Stimulated activated naive CD4-positive, alpha-beta T cell (primary cell): ENCODE measurements at places on chromosomes 2 and 18.

DNA sequence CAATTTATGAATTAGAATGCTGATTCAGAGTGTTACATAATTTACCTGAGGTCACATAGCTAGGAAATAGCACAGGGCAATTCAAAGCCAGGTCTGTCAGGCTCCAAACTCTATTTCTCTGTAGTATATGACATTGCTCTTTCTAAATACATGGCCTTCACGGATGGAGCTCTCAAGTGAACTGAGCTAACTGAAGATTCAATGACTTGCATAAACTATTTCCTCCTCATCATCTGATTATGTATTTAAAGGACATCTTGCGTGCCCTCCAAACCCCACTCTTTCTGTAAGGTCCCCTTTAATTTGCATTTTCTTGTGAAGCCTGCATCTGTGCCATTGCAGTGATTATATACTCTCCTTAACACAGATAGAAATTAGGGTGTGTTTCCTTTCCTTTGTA is 537.4 kb upstream of the VRK2 start:
- no peak for DNase-seq

- no peak for DNase-seq
Observed at GRCh38 chr18:63259567-63260379, 59.8 kb downstream of the BCL2 start.

DNA sequence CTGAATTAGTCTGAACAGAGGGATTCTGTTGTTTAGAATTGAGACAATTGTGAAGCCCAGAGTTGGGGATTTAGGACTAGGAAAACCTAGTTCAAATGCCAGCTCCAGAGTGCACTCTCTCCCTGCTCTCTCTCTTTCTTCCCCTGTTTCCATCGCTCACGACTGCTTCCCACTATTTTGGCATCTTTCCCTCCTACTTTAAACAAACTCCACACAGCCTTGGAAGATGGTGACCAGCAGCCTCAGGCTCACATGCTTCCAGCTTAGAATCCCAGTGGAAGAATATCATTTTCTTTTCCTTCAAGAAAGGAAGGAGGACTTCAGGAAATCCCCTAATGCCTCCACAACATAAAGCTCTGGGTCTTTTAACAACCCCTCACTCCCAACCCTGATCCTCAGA is 6.1 kb upstream of the DNMT3A start:
- DNase-seq = no peak

DNA sequence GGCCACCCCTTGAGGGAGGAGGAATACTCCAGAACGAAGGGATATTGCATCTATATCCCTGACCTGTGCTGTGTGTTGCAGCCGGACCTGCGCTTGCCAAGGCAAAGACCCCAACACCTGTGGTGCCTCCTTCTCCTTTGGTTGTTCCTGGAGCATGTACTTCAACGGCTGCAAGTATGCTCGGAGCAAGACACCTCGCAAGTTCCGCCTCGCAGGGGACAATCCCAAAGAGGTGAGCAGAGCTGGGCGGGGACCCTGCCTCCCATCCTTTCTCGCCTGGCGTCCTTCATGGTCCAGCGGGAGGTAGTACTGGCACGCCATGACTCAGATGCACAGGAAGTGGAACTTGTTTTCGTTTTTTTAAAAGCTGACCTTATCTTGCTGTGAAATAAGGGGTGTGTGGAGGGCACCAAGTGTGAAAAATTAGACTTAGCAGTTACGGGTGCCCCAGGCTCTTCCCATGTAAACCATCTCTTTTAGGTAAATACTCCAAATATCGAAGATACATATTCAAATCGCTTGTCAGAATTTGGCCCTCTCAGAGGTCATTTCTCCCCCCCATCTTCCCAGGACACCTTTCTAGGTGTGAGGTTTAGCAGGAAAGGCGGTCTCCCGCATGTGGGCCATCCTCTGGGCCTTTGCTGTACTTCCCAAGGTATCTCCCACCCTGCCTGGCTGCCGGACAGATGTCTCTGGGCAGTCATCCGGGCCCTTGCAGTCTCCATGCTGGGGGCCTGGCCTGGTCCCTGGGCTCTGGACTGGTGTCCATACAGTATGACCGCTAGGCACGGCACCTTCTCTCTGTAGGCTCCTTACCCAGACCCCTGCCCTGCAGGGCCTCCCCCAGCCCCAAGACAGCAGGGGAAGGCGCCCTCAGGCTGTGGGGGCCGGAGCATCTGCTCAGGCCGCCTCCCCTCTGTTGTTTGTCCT is 57.6 kb downstream of the BOLA3 start:
- DNase-seq = no peak

- no peak for DNase-seq
Observed at GRCh38 chr2:191041418-191042161, 27.6 kb upstream of the STAT1 start.

DNA sequence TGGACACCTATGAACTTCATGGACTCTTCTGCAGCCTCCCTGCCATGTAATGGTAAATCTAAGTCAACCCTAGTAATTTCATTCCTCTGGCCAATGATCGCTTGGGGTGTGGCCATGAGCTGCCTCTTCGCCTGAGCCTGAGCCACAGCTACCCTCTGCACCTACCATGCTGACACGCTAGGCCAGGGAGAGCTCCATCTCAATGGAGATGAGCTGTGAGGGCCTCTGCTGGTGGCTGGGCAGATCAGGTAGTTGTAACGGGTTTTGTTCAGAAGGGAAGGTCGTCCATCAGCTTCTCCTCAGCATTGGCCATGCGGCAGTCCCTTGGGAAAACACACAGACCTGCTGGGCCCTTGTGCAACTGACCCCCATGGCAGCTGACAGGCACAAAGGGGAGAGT is 24.4 kb downstream of the MPHOSPH10 start:
- no peak for DNase-seq

DNA sequence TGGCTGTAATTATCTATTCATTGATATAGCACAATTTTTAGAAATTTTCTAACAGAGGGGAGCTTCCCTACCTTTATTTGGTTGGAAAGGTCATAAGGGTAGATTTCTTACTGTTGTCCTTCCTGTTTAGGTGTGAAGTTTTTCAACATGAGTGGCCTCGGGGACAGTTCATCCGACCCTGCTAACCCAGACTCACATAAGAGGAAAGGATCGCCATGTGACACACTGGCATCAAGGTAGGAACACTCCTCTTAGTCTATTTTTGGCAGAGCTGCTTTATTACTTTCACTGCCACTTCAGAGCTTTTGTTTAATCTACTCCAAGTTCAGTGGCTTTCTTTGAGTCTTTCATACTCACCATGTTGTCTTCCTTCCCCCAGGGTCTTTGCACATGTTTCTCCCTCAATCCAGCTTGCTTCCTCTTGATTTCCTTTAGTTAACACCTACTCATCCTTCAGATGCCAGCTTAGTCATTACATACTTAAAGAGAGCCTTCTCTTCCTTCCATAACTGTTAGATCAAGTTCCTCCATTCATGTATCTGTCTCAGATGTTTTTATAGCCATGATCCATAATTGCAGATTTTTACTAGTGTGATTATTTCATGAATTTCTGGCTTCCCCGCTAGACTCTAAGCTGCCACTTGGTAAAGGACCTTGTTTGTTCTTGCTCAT is 134.5 kb downstream of the PTRHD1 start:
- DNase-seq = no peak

DNA sequence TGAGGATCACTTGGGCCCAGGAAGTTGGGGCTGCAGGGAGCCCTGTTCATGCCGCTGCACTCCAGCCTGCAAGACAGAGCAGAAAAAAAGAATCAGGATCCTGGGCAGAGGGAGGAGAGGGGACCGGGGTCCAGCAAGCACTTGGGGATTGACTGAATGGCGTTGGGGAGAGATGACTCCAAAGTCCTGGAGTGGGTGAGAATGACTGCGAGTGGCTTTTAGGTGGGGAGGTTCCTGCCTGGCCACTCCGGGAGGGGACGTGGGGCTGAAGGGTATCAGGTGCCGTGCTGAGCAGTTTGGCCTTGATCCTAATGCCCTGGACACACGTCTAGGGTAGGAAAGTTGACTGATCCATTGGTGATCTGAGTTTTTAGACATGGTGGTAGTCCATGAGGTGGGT is 3.5 kb upstream of the NFATC1 start:
- no peak for DNase-seq

DNA sequence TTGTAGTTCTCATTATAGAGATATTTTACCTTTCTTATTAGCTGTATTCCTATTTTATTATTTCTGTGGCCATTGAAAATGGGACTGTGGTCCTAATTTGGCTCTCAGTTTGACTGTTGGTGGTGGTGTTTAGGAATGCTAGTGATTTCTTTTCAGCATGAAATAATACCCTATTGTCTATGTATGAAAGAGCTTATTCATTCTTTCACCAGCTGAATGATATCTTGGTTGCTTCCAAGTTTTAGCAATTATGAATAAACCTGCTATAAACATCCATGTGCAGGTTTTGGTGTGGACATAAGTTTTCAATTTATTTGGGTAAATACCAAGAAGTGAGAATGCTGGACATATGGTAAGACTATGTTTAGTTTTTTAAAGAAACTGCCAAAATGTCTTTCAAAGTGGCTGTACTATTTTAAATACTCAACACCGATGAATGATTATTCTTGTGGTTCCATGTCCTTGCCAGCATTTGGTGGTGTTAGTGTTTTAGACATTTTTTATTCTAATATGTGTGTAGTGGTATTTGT is 501.6 kb upstream of the GYPC start:
- DNase-seq = no peak

GRCh38 chr18:55552526-55553189 is 35.3 kb downstream of the TCF4 start:
- DNase-seq = no peak

GRCh38 chr2:120383631-120384340 is 37.9 kb downstream of the INHBB start:
- no peak for DNase-seq

DNA sequence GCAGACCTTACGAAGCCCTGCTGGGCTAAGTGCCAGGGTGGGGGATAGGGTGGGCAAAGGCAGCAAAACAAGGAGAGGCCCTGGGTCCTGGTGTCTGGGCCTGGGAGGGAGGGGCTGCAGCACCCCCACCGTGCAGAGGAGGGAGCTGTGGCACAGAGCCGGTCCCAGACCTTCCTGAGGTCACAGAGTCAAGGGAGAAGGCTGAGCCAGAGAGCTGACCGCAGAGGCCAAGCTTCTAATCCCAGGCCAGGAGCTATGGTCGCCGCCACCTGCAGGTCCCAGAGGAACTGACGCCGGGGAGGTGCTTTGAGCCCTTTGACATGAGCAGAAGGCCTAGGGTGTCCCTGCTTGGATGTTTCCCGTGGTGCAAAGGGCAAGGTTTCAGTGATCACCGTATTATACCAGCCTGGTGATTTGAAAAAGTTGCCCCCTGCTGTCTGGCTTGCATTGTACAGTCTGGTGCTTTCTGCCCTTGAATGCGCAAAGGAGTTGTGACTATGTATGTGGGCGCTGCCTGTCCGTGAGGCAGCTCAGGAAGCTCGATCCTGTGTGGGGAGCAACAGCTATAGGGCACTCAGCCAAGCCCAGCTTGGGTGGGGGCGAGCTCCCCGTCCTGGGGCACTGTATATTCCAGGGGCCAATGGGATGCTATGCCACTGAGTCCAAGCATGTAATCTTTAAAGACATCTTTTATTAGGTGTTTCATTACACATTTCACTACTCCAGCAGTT is 44.3 kb downstream of the EDAR start:
- DNase-seq = no peak

GRCh38 chr2:237459741-237460174 is 27.3 kb upstream of the MLPH start:
- DNase-seq = no peak

GRCh38 chr2:64105670-64106461 is 38.4 kb downstream of the PELI1 start:
- no peak for DNase-seq

DNA sequence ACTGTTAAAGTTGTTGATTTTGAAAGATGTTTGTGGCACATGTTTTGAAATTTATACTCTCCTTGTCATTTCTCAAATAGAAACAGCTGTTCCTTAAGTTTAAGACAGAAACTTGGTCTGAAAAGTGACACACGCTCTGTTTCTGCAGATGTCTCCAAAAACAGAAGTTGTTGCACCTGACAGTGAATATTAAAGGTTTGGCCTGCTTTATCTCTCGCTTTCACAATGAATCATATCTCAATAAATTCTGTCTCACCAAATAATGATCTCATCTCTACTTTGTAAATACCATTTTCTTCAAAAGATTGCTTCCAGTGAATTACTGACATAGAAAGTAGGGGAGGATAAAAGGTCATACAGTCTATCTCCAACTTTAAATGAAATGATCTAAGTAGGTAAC is 294.9 kb upstream of the SYT4 start:
- no peak for DNase-seq

- no peak for DNase-seq
Observed at GRCh38 chr2:158775273-158776027, 19.7 kb upstream of the DAPL1 start.

DNA sequence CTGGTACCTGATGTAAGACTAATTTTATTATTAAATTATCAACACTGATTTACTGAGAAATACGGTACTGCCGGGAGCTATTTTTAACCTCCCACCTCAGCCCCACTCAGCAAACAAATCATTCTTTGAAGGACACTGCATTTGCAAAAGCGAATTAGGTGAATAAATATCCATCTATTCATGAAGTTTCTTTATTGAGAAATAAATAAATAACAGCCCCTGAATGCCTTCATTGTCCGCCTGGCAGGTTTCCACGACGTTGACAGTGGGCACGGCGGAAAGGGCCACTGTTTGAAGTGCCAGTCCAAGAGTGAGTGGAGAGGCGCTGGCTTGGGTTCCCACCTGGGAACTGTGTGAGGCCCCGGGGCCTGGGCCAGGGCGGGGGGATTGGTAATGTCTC is 15.7 kb downstream of the C1QL2 start:
- no peak for DNase-seq

DNA sequence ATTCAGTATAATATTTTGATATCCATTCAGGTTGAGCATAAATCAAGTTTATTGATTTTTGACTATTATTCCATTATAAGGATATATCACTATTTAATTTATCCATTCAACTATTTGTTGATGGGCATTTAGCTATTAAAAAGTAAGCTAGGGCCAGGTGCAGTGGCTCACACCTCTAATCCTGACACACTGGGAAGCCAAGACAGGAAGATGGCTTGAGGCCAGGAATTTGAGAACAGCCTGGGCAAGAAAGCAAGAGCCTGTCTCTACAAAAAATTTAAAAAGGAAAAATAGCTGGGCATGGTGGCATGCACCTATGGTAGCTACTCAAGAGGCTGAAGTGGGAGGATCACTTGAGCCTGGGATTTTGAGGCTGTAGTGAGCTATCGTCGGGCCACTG is 183.5 kb downstream of the HNMT start:
- no peak for DNase-seq

GRCh38 chr2:124999906-125000305 is 974.8 kb downstream of the CNTNAP5 start:
- DNase-seq = no peak

DNA sequence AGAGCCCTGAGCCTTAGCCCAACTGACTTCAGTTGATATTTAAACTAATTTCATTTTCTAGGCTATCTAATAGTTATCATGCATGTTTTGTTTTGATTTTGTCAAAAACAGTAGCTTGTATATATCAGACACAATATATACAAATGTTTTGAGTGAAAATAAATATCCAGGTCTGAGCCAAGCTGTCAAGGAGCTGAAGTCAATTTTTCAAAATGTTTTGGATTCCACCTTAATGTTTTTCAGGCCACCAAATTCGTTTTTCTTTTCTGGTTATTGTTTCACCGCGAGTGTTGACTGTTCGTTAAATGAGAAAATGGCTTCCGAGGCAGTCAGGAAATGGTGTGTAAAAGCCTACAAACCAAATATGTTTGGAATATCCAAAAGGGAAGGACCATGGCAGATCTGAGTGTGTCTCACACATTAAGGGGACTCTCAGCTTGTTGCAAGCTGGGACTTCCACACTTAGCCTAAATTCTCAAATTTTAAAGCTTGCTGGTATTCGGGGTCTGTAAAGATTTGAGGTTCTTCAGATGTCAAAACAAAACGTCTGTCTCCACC is 2.8 kb downstream of the HOXD12 start:
- no peak for DNase-seq
